Activated T-helper 2 cell treated with anti-CD3 and anti-CD28 coated beads, Interferon-gamma antibody, Interleukin-2, Interleukin-4, amounts not matched to agents 10 μg/mL and 5 μg/mL and 100 μg/mL, durations not matched to agents 14 hours and 24 hours and 36 hours (primary cell): ENCODE measurements at places on chromosomes 16 and 17. TPM values are rescaled to one million over a fixed set of nuclear protein-coding genes. Genes with fewer than 3 reads are reported as not detected.

GRCh38 chr17:68460715-68461114, 3.4 kb upstream of the WIPI1 start:
- H3K4me3 ChIP-seq, result peak overlapping the region; percentile 22
- DNase-seq, result peak; percentile 29
- H3K36me3 ChIP-seq, result no peaks in the 10 kb centered on the region

DNA sequence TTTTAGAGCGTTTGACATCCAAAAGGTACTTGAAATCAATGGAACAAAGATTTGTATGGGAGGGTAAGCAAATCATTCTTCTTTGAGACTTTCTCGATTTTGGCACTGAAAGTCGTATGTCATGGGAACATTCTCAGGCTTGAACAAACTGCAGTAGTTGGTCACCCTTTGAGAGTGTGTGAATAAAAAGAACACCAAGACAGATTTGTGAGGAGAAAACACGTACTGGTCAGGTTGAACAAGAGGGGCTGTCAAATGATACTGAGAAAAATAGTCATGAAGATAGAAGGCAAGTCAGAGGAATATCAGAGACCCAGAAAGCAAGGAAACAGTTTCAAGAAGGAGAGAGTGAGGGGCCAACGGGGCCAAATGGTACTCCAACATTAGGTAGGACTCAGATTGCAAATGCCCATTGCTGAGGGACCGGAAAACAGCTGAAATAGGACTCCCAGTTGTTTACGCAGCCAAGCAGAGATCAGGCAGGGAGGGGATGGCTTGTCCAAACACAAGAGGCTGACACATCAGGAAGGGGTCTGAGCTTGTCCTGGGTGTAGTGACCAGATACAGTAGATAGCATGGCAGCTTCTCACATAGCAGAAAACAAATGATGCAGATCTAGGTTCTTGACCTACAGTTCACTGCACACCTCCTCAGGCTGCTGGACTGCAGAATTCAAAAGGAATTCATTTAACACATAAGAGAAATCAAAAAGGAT, 74.5 kb upstream of the MYOCD start:
- H3K36me3 ChIP-seq, result no peaks in the 10 kb centered on the region
- H3K4me1 ChIP-seq, result no peaks in the 10 kb centered on the region
- H3K27me3 ChIP-seq, result no peaks in the 10 kb centered on the region

Gene MMP28
- total RNA-seq, result not detected in 2 replicates

Gene HSDL1
- total RNA-seq, result 16.7 and 19.9 TPM in 2 replicates

Gene TRAPPC1
- total RNA-seq, result 156 and 190 TPM in 2 replicates

Gene KRTAP9-6
- total RNA-seq, result not detected in 2 replicates

- peaks cover 86% of the 10 kb centered on the region for H3K4me1 ChIP-seq
- peak overlapping the region; percentile 90 for H3K27ac ChIP-seq
- peak overlapping the region; percentile 11 for H3K4me3 ChIP-seq
- peaks cover 58% of the 10 kb centered on the region for H3K36me3 ChIP-seq
- no peaks in the 10 kb centered on the region for H3K27me3 ChIP-seq
- DNase-seq, result no peak
Observed at GRCh38 chr16:11101695-11102522, 154.1 kb downstream of the SOCS1 start.

Gene NUPR1
- not detected in 2 replicates for total RNA-seq

DNA sequence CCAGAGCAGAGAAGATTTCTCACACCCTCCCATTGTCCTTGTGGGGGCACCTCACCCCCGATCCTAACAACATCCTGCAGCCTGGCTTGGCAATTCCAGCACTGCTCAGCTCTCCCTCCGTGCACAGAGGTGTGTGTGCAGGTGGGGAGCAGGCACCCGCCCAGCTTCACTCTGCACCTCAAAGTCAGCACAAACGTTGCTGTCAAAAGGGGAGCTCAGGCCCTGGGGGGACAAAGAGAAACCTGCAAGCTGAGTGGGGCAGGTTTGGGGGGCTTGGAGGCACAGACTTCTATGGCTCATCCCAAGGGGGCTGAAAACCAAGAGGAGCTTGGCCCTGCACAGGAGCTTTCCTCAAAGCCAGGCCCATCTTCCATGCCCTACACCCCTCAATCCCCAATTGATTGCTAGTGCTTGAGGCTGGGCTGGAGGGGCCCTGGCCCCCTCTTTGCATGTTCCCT, 231.9 kb upstream of the TNRC6C start:
- H3K36me3 ChIP-seq, result no peaks in the 10 kb centered on the region
- no peak for DNase-seq
- no peak overlapping the region for H3K27ac ChIP-seq
- no peak overlapping the region for H3K4me3 ChIP-seq

DNA sequence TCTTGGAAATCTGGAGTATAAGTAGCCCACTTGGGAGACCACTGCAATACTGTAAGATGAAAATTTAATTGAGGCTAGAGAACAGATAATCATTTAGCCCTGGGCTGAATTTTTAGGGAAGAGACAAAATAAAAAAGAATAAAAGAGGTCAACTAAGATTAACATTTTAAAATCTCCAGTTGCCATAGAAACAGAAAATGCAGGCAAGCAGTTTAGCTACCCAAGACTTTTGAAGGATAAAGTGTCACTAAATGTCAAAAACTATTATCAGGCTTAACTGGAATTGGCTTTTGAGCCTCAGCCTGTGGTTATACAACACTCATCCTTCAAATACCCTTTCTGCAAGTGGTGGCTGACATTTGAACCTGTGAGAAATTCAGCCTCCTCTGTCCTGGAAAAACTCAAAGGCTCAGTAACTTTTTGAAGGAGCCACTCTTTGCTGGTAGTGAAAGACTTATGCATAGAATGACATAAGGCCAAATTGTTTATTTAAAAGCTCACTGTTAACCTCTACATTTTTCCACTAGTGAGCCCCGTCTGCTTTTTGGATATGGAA, 220.7 kb upstream of the KCNJ16 start:
- no peak overlapping the region for H3K27ac ChIP-seq
- DNase-seq, result no peak
- no peaks in the 10 kb centered on the region for H3K4me1 ChIP-seq
- no peaks in the 10 kb centered on the region for H3K27me3 ChIP-seq

DNA sequence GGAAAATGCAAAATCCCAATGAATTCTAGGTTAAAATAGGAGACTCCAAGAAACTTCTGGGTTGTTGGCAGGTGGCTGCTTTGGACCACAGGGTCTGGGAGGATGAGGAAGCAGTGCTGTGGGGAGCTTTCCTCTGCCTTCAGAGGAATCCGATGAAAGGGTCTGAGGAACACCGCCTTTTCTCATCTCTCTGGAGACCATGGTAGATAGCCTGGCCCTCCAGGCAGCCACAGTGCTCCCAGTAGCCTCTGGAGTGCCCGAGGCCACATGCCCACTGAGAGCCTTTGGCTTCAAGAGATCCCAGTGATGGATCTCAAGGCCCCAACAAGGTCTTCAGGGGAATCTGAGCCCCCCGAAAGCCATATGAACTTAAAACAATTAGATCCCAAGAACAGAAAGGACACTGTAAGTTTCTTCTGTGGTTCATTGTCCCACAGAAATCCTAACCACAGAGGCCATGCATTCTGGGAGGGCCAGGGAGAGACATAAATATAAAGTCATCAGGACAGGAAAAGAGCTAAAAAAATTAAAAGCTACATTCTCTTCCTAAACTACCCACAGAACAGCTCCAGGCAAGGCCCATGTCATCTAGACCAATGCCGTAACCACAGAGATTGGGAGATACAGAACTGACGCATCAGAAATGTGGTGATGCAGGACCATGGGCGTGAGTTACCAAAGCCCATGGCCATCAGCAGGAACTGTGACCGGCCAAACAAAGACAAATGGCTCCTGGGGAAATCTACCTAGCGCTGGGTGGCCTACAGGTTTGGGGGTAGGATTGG, 24.3 kb downstream of the TK2 start:
- no peaks in the 10 kb centered on the region for H3K27me3 ChIP-seq
- peaks cover 58% of the 10 kb centered on the region for H3K4me1 ChIP-seq
- H3K36me3 ChIP-seq, result peaks cover 17% of the 10 kb centered on the region

DNA sequence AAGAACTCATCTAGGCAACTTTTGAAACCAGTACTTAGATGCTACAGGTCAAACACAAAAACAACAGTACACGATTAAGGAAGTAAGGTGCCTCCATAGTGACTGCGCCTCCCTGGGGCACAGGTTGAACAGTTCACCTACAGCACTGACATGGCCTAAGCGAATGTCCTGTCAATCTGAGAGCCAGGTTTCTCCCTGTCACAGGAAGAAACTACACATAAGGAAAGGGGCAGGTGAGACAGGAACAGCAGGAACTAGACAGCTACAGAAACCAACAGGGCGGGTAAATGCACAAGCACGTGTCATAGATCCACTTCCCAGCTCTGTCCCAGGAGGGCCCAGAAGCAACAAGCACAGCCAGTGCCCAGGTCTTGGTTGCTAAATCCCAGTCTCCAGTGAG, 8.0 kb upstream of the ARHGDIA start:
- H3K4me3 ChIP-seq, result no peak overlapping the region
- DNase-seq, result no peak
- H3K4me1 ChIP-seq, result peaks cover 3% of the 10 kb centered on the region

Gene BRCA1
- 66.4 and 68.3 TPM in 2 replicates for total RNA-seq

- H3K27me3 ChIP-seq, result no peaks in the 10 kb centered on the region
- no peak overlapping the region for H3K4me3 ChIP-seq
- H3K4me1 ChIP-seq, result peaks cover 29% of the 10 kb centered on the region
Observed at GRCh38 chr17:50916708-50917417, 50.7 kb upstream of the TOB1 start.

GRCh38 chr17:511001-511698, 158.5 kb upstream of the RPH3AL start:
- no peaks in the 10 kb centered on the region for H3K4me1 ChIP-seq
- no peak for DNase-seq
- no peaks in the 10 kb centered on the region for H3K27me3 ChIP-seq
- H3K36me3 ChIP-seq, result no peaks in the 10 kb centered on the region

Gene PMM2
- total RNA-seq, result 62.5 and 67.6 TPM in 2 replicates

DNA sequence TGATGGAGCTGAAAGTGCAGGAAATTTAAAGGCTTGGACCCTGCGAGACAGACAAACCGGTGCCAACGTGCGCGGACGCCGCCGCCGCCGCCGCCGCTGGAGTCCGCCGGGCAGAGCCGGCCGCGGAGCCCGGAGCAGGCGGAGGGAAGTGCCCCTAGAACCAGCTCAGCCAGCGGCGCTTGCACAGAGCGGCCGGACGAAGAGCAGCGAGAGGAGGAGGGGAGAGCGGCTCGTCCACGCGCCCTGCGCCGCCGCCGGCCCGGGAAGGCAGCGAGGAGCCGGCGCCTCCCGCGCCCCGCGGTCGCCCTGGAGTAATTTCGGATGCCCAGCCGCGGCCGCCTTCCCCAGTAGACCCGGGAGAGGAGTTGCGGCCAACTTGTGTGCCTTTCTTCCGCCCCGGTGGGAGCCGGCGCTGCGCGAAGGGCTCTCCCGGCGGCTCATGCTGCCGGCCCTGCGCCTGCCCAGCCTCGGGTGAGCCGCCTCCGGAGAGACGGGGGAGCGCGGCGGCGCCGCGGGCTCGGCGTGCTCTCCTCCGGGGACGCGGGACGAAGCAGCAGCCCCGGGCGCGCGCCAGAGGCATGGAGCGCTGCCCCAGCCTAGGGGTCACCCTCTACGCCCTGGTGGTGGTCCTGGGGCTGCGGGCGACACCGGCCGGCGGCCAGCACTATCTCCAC, at the start of gene NOG:
NOG (plus strand) TSS at position 54 of the 674 bp plus-strand sequence; CDS start at position 579, 525 bp downstream.
- H3K27me3 ChIP-seq, result peaks cover 62% of the 10 kb centered on the region
- no peak within 1 kb of the TSS for H3K27ac ChIP-seq
- peaks cover 23% of the 10 kb centered on the region for H3K4me1 ChIP-seq
- H3K36me3 ChIP-seq, result no peaks in the 10 kb centered on the region
- peak; percentile 24 for DNase-seq

DNA sequence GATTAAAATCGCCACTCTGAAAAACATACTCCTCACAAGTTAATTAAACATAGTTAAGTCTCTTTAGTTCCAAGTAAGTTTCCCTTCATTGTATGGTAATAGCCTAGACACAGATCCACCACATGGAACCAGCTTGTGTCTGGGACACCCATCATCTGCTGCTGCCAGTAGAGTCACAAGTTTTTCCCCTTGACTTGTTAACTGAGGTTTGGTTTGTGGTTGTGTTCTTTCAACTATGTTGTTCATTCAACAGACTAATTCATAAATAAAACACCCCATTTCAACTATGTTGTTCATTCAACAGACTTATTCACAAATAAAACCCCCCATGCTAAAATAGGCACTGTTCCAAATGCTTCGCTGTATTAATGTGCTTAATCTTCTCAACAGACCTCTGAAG, 24.4 kb downstream of the YWHAE start:
- no peak for DNase-seq
- peaks cover 55% of the 10 kb centered on the region for H3K4me1 ChIP-seq
- no peaks in the 10 kb centered on the region for H3K27me3 ChIP-seq
- H3K36me3 ChIP-seq, result peaks cover 52% of the 10 kb centered on the region

Gene CACNG3
- total RNA-seq, result not detected in 2 replicates

Gene HOXB5
- not detected in 2 replicates for total RNA-seq

Gene OSGIN1
- total RNA-seq, result 1.4 and 2.1 TPM in 2 replicates

Gene SEPTIN12
- not detected in 2 replicates for total RNA-seq

DNA sequence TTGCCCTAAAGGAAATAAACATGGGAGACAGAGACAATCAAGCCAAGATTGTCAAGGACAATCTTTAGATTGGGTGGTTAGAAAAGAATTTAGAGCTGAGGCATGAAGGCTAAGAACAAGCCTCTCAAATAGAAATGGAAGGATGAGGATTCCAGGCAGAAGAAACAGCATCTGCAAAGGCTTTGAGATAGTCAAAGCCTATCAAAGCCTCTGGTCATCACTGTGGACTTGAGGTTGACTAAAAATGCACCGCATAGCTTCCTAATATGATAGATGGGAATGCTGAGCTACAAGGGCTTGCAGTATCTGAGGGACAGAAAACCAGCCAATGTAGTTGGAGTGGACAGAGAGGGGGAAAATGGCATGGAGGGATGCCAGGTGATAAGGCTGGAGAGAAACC, 109.8 kb upstream of the FAM20A start:
- no peak for DNase-seq
- H3K27me3 ChIP-seq, result peaks cover 6% of the 10 kb centered on the region
- H3K36me3 ChIP-seq, result no peaks in the 10 kb centered on the region
- no peaks in the 10 kb centered on the region for H3K4me1 ChIP-seq
- no peak overlapping the region for H3K4me3 ChIP-seq
- no peak overlapping the region for H3K27ac ChIP-seq

DNA sequence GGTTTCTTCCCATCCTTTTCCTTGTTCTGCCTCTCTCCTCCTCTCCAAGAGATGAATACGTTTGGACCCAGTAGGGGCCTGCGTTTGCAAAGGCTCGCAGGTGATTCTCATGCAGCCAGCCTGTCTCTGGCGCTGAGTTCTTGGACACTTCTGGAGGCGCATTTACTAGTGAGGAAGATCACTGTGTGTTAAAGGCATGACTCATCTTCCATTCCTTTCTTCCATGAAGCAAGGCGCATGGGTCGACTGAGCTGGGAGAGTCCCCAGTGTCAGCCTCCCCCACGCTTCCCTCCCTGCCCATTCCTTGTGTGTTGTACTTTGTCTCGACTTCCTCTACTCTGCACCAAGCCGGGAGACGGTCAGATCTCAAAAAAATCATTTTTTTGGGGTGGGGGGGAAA, 159.9 kb upstream of the EEF2KMT start:
- no peaks in the 10 kb centered on the region for H3K27me3 ChIP-seq
- H3K4me1 ChIP-seq, result no peaks in the 10 kb centered on the region
- H3K27ac ChIP-seq, result no peak overlapping the region

- no peak for DNase-seq
- no peaks in the 10 kb centered on the region for H3K36me3 ChIP-seq
- no peak overlapping the region for H3K27ac ChIP-seq
- H3K4me3 ChIP-seq, result no peak overlapping the region
- H3K4me1 ChIP-seq, result peaks cover 3% of the 10 kb centered on the region
Observed at GRCh38 chr16:86391984-86392383, 118.3 kb upstream of the FOXF1 start.
